ENCODE measurements at places on chromosomes 6 and 20. TPM values are rescaled to one million over a fixed set of nuclear protein-coding genes. Genes with fewer than 3 reads are reported as not detected.

DNA sequence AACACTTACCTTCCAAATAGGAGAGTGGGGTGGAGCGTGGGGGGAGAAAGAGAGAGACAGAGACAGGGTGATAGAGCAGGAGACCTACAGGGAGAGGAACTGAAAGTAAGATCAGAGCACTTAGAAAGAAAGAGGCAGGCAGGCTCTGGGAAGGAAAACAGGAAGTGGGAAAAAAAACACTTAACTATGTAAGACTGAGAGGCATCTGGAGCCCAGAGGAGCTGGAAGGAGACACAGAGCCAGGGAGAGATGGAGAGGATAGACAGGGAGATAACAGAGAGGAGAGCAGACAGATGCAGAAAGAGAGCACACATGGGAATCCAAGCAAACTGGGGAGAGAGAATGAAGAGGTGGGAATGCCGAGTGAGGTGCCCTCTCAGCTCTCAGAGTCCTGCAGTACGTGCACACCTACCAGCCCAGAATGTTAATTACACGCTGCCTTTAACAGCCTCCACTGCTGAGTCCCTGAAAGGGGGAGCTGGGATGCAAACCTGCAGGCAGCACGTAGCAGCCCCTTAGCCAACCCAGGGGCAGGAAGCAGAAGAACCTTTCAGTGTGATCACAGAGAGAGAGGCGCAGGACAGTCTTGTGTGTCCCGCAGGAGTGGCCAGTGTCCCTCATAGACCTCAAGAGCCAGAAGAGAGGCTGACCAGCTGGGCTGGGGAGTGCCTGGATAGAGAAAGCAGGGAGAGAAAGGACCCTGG, 132.7 kb upstream of the LRFN2 start:
- no peak for DNase-seq

GRCh38 chr20:24950836-24951525, 1.9 kb downstream of the CST7 start:
- DNase-seq = no peak

DNA sequence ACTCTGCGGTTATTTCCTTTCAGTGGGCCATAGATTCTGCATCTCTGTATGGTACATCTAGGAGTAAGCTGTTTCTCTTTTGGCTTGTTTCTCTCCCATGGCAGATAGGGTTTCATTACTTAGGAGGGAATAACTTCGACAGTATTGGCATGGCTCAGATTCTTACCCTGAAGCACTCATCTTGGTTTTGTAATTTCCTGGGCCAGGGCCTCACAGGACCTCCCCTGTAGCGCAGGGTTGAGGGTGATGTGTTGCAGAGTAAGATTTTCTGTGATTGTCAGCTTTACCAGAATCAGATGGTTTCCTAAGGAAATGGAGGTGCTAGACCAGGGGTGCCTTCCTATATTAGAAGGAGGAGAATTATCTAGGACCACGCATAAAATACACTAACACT, 78.3 kb downstream of the STXBP5 start:
- DNase-seq = no peak

DNA sequence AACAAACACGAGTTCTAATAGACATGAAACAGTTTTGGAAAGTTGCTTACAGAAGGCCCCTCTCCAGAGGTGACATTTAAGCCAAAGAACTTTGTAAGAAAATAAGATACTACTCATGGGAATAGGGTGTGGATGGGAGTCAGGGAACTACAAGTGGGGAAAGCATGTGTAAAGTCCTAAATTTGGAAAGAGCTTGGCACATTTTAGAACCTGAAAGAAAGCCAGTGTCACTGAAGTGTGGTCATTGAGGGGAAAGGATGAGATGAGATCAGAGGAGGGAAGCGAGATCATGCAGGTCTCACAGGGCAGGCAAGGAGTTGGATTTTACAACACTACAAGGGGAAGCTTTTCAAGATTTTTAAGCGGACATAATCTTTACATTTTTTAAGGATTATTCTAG, 38.0 kb downstream of the VGLL2 start:
- no peak for DNase-seq

- no peak for DNase-seq
Measured at GRCh38 chr20:41639630-41640029, 21.5 kb upstream of the CHD6 start.

Gene GATA5
- total RNA-seq = 0.12 TPM

DNA sequence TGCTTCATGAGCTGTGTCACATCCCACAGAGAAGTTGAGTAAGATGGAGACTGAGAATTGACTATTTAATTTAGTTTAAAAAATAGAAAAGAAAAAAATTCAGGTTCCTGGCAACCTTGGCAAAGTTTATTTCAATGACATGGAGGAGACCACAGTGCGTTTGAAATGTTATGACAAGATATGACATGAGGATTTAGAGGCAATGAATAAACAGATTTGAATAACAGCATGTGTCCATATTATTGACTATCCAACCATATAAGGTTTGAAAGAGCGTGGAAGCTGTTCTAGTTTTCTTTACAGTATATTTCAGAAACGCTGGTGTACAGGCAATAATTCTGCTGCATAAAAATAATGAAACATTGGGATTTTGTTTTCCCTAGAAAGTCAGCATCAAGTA, 303.9 kb downstream of the SMOC2 start:
- no peak for DNase-seq

GRCh38 chr6:138404666-138405337, 779 bp downstream of the HEBP2 start:
- peak; percentile 27 for DNase-seq

DNA sequence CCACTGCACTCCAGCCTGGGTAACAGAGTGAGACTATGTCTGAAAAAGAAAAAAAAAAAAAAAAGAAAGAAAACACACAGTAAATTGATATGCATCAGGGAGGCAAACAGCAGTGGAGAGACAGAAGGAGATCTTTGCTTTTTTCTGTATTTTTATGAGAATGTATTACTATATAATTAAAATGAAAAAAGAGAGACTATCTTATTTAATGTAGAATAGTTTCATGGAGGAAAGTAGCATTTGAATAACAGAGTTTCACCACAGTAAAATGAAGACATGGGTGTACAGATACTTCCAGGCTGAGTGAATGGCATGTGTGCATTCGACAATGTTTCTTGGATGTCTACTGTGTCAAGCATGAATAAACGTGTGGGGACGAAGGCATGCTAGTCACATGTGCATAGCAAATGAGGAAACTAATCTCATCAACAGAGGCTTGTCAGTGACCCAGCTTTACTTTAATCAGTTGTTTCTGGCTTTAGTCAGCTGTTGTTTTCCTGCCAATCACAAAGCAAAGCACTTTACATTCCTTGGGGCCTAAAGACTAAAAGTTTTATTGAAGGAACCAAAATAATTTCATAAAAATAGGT, 55.5 kb upstream of the ARMH2 start:
- DNase-seq = no peak

- no peak for DNase-seq
Measured at GRCh38 chr6:21064756-21065340, 528.7 kb upstream of the SOX4 start.

Gene PCSK2
- total RNA-seq = not detected
